ENCODE measurements at places on chromosomes 6 and 20. TPM values are rescaled to one million over a fixed set of nuclear protein-coding genes. Genes with fewer than 3 reads are reported as not detected.

GDAP1L1 gene
- total RNA-seq = not detected

SMOC2 gene
- total RNA-seq = not detected

CEP162 gene
- 2.9 TPM for total RNA-seq

OPRL1 gene
- 2.7 TPM for total RNA-seq

ADTRP gene
- 0.38 TPM for total RNA-seq

EYS gene
- total RNA-seq = 0.13 TPM

TBXT gene
- total RNA-seq = not detected

TNFAIP3 gene
- total RNA-seq = 4.9 TPM

SIRPG gene
- total RNA-seq = not detected

C6orf15 gene
- total RNA-seq = not detected

ZNF831 gene
- under 0.01 TPM for total RNA-seq

RIPK1 gene
- 19.8 TPM for total RNA-seq

RSPH4A gene
- 0.89 TPM for total RNA-seq

PRDM13 gene
- total RNA-seq = not detected

C6orf132 gene
- total RNA-seq = under 0.01 TPM

THBD gene
- total RNA-seq = 7.7 TPM

FAM83B gene
- total RNA-seq = not detected

LPIN3 gene
- 0.77 TPM for total RNA-seq

OXT gene
- not detected for total RNA-seq

ZC2HC1B gene
- not detected for total RNA-seq

EFCAB8 gene
- total RNA-seq = under 0.01 TPM

MYBL2 gene
- 13.0 TPM for total RNA-seq

PRICKLE4 gene
- 6.4 TPM for total RNA-seq

ENPP3 gene
- total RNA-seq = 0.51 TPM

SH3BGRL2 gene
- total RNA-seq = 98.2 TPM

CTAGE9 gene
- total RNA-seq = not detected

TFAP2D gene
- not detected for total RNA-seq

HACE1 gene
- 11.5 TPM for total RNA-seq

PACRG gene
- under 0.01 TPM for total RNA-seq

SAMD10 gene
- 5.9 TPM for total RNA-seq

GPR63 gene
- total RNA-seq = under 0.01 TPM

OR2H2 gene
- total RNA-seq = not detected

BHLHE23 gene
- not detected for total RNA-seq

OR2H1 gene
- under 0.01 TPM for total RNA-seq

TAGAP gene
- total RNA-seq = under 0.01 TPM

KCNQ2 gene
- not detected for total RNA-seq

SYNDIG1 gene
- not detected for total RNA-seq

PDYN gene
- total RNA-seq = not detected

CEP43 gene
- total RNA-seq = 10.3 TPM

TMEM200A gene
- under 0.01 TPM for total RNA-seq

BLOC1S5 gene
- 14.6 TPM for total RNA-seq

UCKL1 gene
- 26.6 TPM for total RNA-seq

CDSN gene
- total RNA-seq = under 0.01 TPM

CHRNA4 gene
- 0.13 TPM for total RNA-seq

GGTLC1 gene
- total RNA-seq = not detected

SRMS gene
- not detected for total RNA-seq

OSTM1 gene
- total RNA-seq = 25.9 TPM

SIGLEC1 gene
- total RNA-seq = not detected

GABRR1 gene
- total RNA-seq = not detected

SPTLC3 gene
- 0.63 TPM for total RNA-seq

PRL gene
- not detected for total RNA-seq

MACROD2 gene
- total RNA-seq = 0.25 TPM

SLC32A1 gene
- not detected for total RNA-seq

PRKN gene
- total RNA-seq = 0.39 TPM

OGFRL1 gene
- total RNA-seq = 4.6 TPM

All from dermis microvascular lymphatic vessel endothelial cell (primary cell).